ENCODE measurements at places on chromosomes 5 and 9. TPM values are rescaled to one million over a fixed set of nuclear protein-coding genes. Genes with fewer than 3 reads are reported as not detected.

DNA sequence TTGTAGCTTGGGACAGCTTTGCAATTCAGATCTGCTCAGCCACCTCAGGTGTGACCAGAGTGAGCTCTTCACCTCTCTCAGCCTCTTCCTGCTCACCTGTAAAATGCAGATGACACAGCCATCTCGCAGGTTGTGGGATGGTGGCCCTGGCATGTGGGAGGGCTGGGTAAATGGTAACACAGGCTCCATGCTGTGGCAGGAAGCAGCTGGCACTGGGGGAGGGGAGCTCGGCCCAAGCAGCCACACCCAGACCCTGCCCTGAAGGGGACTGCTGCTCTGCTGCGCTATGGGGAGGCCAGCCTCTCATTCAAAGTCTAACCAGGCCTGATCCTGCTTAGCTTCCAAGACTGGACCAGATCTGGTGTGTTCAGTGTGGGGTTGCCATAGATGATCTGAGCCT, 24.1 kb downstream of the PHF2 start:
- DNase-seq, result no peak

Gene GPR150
- not detected for total RNA-seq

DNA sequence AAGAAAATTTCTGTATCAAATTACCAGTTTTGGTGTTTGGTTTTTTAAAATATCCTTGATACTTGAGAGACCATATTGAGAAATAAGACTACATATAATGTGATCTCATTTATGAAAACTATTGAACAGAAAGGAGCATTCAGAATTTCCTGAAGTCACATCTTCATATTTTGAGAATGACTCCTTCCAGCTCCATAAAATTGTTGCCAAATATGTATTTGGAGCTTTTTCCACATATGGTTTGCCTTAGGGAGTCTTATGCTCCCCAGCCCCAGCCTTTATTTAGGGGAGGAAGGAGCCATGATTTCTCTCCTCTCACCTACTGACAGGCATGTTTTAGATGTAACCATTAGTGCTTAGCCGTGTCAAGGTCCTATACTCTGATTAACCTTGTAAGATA, 51.1 kb downstream of the GCNT1 start:
- no peak for DNase-seq

- no peak for DNase-seq
Measured at GRCh38 chr9:137306850-137307254, 4.8 kb upstream of the NRARP start.

- no peak for DNase-seq
Measured at GRCh38 chr5:110361471-110361870, 365.0 kb downstream of the TMEM232 start.

Gene RASGRF2
- 0.37 TPM for total RNA-seq

DNA sequence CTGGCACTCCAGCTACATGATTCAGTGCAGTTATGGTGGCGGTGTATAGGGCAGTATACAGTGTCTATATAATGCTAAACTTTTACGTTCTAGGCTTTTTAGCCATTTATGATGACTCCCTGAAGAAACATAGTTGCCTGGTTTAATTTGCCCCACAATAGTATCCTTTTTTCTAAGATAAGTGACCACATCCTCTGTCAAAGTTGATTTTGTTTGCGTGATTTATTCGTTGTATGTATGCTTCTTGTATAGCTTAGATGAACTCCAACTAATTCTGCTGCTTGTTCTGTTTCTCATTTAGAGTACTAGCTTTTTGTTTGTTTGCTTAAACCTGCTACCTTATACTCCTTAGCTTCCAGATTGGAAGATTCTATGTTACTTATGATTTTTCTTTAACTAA, 83.6 kb downstream of the ERMP1 start:
- DNase-seq, result no peak

DNA sequence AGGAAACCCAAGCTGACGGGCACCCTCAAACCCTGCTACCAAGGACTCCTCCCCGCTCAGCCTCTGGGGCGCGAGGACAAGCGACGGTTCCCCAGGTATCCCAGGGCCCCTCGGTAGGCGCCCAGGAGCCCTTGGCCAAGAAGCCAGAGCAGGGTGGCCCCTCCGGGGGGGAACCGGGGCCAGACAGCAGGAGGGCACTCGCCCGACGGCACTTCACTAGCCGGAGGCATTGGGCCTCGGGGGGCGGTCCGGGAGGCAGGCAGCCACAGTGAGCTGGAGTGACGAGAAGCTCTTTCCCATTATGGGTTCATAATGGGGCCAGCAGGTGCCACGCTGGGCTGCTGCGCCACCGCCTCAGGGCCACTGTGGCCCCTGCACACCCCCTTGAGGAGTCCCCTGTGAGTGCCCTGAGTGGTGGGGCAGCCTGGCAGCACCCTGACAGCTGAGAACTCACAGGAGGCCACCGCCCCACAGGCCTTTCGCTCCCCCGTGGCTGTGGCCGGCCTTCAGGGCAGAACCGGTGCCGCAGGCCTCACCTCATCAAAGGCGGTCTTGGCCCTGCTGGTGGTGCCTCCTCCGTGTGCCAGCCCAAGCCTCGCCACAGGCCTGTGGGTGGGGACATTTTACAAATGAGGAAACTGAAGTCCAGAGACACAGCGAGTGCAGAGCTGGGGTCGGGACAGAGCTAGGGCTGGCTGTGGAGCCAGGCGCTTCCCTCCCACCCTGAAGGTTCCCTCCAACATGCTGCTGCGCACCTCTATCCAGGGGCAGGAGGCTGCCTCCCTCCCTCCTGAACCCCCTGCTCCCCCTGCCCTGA, 68.7 kb downstream of the PSMB7 start:
- no peak for DNase-seq

DNA sequence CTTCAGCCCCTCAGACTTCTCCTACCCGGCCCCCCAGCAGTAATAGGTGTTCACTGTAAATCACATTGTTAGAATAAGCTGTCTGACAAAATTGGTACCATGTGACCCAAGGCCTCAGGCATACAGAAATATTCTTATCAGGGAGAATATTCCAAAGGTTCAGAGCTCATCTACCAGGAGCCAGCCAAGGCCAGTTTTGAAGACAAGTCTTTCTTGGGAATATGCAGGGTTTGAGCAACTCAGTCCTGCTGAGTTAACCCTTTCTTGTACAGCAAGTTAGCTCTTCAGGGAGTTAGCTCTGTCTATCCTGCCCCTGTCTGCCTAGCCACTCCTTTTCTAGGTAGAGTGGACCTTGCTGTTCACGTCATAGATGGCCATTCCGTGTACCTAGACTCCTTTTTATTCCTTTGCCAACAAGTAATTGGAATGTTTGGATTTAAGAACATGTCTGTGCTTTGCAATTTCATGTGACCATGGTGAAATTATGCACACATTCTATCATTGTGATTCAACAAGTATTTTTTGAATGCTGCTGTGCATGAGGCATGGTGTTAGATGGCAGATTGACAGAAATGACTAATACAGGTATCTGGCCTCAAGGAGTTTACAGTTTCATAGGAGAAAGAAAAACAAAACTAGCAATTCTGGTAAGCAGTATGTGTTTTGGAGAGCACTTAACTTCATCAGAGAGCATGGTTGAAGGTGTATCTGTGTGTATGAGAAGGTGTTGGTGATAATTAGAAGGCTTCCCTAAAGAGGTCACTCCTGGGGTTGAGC, 22.6 kb downstream of the TGFBR1 start:
- DNase-seq, result no peak

DNA sequence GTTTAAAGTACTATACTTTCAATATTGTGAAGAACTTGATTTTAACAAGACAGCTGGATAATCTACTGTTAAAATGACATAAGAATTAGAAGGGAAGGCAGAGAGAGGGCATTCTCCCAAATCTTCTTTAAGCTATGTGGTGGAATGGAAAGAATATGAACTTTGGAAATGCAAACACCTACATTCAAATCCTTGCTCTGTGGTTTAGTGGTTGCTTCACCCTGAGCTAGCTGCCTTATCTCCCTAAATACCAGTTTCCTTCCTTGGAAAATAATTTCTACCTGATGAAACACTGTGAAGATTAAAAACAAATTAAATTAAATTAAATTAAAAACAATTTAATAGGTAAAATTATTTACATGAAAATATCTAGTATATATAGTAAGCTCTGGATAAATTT, 98.5 kb downstream of the GPR21 start:
- no peak for DNase-seq

DNA sequence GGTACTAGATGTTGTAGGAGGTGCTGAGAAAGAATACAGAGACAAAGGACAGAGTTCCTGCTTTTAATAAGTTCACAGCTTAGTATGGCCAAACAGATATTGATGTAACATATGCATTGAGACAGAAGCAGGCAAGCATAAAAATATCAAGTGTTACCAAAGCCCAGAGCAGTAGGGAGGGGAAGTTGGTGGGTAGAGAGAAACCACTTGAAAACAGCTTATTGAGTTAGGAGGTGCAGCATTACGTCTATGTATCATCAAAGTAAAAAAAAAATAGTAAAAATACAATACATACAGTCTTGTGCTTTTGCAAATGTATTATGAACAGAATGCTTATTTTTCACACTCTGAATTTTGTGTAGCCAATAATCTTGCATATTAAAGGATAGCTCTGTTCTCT, 441.8 kb upstream of the SGCD start:
- no peak for DNase-seq

GRCh38 chr5:151556806-151557205, 34.3 kb downstream of the FAT2 start:
- no peak for DNase-seq

Gene SLC1A3
- 5.0 TPM for total RNA-seq

Gene SPATA31D4
- not detected for total RNA-seq

Gene SLC4A9
- total RNA-seq, result not detected

DNA sequence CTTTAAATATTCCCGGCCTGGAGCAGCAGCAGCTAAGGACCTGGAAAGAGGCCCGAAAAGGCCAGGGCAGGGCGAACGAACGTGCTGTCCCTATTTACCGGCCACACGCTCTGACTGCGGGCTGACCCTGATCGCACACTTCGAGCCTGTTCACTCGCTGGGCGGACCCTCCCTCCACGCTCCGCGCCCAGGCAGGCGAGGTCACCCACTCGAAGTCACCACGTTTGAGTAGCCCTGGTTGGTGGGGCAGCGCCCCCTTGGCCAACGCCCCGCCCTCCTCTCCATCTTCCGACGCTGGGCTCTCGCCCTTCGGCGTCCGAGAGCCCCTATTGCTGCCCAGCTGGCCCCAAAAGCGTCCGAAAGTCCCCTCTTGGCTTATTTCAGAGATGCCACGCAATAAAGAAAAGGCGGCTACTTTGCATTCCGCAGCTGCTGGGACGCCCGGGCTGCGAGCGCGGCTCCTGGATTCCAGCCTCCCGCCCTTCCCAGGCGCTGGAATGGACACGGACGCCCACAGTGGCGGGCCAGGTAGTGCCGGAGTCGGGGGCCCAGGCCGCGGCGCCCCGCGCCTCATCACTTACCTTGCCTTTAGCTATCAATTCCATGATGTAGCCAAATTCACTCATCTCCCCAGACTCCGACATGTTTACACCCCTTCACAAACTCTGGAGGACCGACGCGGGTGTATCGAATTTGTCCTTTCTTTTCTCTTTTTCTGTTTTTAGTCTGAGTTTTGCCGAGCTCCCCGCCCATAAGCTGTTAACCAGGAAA, 9.9 kb upstream of the TRIM36 start:
- no peak for DNase-seq

Gene GLRA1
- not detected for total RNA-seq

Gene MYMK
- total RNA-seq, result not detected

Gene SMIM23
- not detected for total RNA-seq

DNA sequence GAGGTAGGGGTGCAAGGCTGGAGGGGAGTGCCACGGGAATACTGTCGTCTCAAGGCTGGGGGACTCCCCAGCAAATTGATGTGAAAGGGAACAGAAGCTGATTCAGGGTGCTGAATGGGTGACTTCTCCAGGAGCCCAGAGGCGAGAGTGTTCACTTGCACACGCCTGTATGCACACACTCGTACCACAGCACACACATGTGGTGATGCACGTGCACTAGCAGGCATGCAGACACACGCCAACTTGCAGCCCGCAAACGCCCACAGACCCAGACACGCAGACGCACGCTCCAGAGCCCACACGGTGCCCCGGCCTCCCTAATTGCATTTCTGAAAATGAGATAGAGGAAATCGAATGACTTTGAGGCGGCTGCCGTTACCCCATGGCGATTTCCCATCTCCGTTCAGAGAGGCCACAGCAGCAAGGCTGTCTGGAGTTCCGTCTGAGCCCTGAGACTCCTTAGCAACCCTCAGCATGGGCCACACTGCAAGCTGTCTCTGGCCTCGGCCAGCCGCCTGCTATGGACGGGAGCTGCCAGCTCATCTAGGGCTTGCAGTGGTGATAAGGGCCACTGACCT, 9.1 kb upstream of the ADAMTS2 start:
- no peak for DNase-seq

DNA sequence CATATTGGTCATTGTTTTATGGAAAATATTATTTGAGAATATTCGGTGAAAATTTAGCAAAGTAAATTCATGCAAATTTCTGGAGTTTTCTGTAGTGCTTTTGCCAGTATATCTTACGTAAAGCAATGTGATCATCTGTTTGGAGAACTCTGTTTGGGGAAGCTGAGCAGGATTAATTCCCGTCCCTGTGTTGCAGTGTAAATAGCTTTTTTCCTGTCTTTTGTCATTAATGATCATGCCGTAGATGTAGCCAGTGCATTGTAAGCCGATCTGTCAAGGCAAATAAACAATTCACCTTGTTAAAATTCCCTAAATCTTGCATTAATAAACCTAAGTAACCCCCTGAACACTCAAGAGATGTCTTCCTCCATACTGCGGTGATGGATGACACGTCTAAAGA, 39.2 kb downstream of the PPIC start:
- no peak for DNase-seq

Gene TLX3
- total RNA-seq, result not detected

Gene PSD2
- total RNA-seq, result not detected

Gene SNCAIP
- 0.12 TPM for total RNA-seq

GRCh38 chr9:92764988-92765936, 629 bp upstream of the BICD2 start:
- DNase-seq, result peak; percentile 97

GRCh38 chr5:105392710-105393149, 1830.1 kb upstream of the NUDT12 start:
- DNase-seq, result no peak

DNA sequence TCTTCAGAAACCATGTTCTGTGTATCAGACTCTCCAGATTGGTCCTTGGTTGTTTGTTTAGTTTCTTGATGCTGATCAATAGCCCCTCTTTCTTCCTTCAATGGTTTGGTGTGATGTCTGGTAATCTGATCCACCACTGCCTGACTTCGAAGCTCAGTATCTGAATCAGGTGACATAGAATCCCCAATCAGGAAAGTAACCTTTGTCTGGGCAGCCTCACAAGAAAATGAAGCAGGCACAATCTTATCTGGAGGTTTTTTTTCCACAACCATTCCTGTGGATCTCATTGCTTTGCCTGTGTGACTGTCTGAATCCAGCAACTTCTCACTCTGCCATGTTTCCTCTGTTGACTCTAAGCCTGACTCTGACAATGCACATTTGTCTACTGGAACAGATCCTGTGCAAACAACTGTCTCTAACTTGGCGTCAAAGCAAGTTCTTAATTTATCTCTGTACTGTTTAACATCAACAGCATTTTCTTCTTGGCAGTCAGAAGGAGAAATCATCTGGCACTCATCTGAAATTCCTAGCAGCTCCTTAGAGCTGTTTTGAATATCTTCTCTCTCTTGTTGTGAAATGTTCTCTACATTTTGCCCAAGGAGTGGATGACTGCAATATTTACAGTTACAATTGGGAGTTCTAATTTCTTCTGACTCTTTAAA, 37.1 kb upstream of the RAPGEF6 start:
- peak; percentile 16 for DNase-seq
